ENCODE measurements at places on chromosomes 12 and 14. TPM values are rescaled to one million over a fixed set of nuclear protein-coding genes. Genes with fewer than 3 reads are reported as not detected.

Gene HOMEZ
- 9.3 TPM for total RNA-seq

Gene CMA1
- not detected for total RNA-seq

Gene HRK
- total RNA-seq = 1.8 TPM

Gene MRPS35
- 100 TPM for total RNA-seq

Gene GZMH
- not detected for total RNA-seq

Gene TAS2R50
- total RNA-seq = not detected

Gene RNFT2
- total RNA-seq = 2.5 TPM

Gene KCNMB4
- total RNA-seq = 0.35 TPM

Gene SERPINA12
- not detected for total RNA-seq

Gene CDKN3
- 77.2 TPM for total RNA-seq

Gene UTP20
- total RNA-seq = 13.0 TPM

Gene PIWIL1
- total RNA-seq = 0.05 TPM

Gene NKX2-8
- 3.4 TPM for total RNA-seq

Gene CLEC1A
- total RNA-seq = not detected

Gene TAS2R14
- total RNA-seq = 0.44 TPM

Gene NINJ2
- total RNA-seq = 0.61 TPM

Gene ANKRD33
- 0.08 TPM for total RNA-seq

Gene POTEM
- not detected for total RNA-seq

Gene FIGNL2
- total RNA-seq = 0.21 TPM

Gene KANSL2
- total RNA-seq = 36.7 TPM

Gene MMP19
- total RNA-seq = 0.38 TPM

Gene FBXO34
- total RNA-seq = 12.0 TPM

Gene INSM2
- total RNA-seq = 0.05 TPM

Gene RPS26
- 809 TPM for total RNA-seq

Gene GPR132
- 0.68 TPM for total RNA-seq

Gene PNP
- total RNA-seq = 158 TPM

Gene SSPN
- 0.37 TPM for total RNA-seq

Gene MFAP5
- 0.07 TPM for total RNA-seq

Gene RDH11
- 50.5 TPM for total RNA-seq

Gene TMEM132D
- not detected for total RNA-seq

Gene MTERF2
- total RNA-seq = 4.4 TPM

Gene LARP4
- 48.9 TPM for total RNA-seq

Data from A549 treated with AZD2906 at 1 μM for 4 hours (cell line).